ENCODE measurements at places on chromosomes 6 and 20.
A peak's percentile ranks its signal among the peaks of the same experiment; 100 is the strongest.

- H3K4me3 ChIP-seq, result no peak overlapping the region
- H3K27me3 ChIP-seq, result no peaks in the 10 kb centered on the region
- DNase-seq, result no peak
- H3K4me1 ChIP-seq, result peaks cover 33% of the 10 kb centered on the region
- H3K36me3 ChIP-seq, result peaks cover 38% of the 10 kb centered on the region
- no peak overlapping the region for H3K27ac ChIP-seq
Observed at GRCh38 chr6:24988562-24988961, 52.8 kb upstream of the RIPOR2 start.

DNA sequence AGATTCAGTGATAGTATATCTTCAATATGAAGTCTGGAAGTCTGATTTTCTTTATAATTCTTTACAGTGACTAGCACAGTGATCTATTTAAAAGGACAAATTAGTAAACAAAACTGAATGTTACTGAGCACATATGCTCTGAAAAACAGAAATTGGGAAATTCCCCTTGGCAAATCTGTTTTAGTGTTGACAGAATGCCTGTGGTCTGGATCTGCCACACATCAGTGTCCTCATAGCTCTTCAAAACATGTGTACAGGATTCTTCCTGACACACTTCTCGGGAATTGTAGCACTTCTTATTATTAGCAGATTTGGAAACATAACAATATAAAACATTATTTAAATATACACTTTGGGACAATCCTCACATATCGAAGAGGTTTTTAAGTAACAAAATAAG is 354.3 kb downstream of the COL12A1 start:
- no peak for DNase-seq
- H3K27ac ChIP-seq, result no peak overlapping the region
- H3K27me3 ChIP-seq, result no peaks in the 10 kb centered on the region

DNA sequence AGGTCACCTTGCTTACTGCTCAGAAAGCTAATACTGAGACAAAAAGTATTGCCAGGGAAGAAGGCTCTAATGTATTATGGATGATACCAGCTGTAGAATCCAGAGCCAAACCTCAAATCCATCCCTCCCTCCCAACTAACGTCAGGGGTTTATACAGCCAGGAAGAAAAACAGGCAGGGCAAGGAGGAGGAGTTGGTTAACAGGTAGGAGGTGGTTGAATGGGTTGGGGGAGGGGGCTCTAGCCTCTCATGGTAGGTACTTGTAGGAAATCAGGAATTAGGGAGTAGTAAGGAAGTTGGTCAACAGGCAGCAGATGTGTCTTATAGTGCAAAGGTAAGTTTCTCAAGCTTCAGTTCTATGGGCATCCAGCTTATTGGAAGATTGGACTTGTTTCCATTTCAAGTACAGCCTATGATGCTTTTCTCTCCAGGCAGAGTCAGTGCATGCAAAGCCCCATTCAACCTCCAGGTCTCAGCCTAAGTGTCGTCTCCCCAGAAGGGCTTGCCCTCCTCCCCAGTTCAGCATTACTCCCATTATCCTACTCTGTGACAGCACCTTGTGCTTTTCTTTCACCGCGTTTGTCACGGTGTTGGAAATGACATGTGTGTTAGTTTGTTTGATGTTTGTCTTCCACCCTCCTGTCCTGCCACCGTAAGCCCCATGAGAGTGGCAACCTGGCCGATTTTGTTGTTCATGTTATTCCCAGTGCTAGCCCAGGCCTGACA is 38.1 kb downstream of the PNLDC1 start:
- H3K27me3 ChIP-seq, result peaks cover 13% of the 10 kb centered on the region
- no peak for DNase-seq
- H3K27ac ChIP-seq, result no peak overlapping the region
- H3K4me1 ChIP-seq, result no peaks in the 10 kb centered on the region
- no peak overlapping the region for H3K4me3 ChIP-seq

DNA sequence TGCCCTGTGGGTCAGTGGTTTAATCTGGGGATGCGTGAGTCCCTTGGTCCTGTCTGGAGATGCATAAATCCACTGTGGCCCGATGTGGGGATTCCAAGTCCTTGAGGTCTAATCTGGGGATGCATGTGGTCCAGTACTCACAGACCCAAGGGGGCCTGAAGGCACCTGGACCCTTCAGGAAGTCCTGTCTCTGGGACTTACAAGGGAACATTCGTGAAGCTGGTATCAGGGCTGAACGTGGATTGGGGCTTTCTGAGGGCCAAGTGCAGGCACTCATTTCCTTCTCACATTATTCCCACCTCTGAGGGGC is 25.2 kb upstream of the GTSF1L start:
- H3K36me3 ChIP-seq, result peaks cover 7% of the 10 kb centered on the region
- peaks cover 42% of the 10 kb centered on the region for H3K4me1 ChIP-seq
- DNase-seq, result no peak
- peak overlapping the region; percentile 96 for H3K27ac ChIP-seq
- H3K27me3 ChIP-seq, result no peaks in the 10 kb centered on the region

DNA sequence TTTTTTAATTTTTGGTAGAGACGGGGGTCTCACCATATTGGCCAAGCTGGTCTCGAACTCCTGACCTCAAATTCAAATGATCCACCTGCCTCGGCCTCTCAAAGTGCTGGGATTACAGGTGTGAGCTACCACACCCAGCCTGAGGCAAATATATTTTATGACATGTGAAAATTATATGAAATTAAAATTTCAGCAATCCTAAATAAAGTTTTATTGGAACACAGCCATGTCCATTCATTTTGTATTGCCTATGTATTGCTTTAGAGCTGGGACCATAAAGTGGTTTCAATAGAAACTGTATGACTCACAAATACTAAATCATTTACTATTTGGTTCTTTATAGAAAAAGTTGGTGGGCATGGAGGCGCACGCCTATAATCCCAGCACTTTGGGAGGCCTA is 32.0 kb upstream of the GCM1 start:
- no peaks in the 10 kb centered on the region for H3K36me3 ChIP-seq
- H3K4me1 ChIP-seq, result peaks cover 5% of the 10 kb centered on the region
- no peaks in the 10 kb centered on the region for H3K27me3 ChIP-seq
- no peak overlapping the region for H3K27ac ChIP-seq
- DNase-seq, result no peak

DNA sequence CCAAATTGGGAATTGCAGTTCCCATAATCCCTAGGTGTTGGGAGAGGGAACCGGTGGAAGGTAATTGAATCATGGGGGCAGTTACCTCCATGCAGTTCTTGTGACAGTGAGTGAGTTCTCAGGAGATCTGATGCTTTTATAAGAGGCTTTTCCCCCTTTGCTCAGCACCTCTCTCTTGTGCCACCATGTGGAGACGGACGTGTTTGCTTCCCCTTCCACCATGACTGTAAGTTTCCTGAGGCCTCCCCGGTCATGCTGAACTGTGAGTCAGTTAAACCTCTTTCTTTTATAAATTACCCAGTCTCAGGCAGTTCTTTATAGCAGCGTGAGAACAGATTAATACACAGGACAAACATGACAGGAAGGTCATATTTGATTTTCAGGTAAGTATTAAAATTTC is 25.3 kb upstream of the HECA start:
- H3K27ac ChIP-seq, result no peak overlapping the region
- no peaks in the 10 kb centered on the region for H3K27me3 ChIP-seq
- no peaks in the 10 kb centered on the region for H3K36me3 ChIP-seq
- no peak overlapping the region for H3K4me3 ChIP-seq
